H4 (cell line): ENCODE measurements at places on chromosomes 7 and 10. TPM values are rescaled to one million over a fixed set of nuclear protein-coding genes. Genes with fewer than 3 reads are reported as not detected.

Gene MTPN
- total RNA-seq, result 141 and 205 TPM in 2 replicates

Gene PON1
- total RNA-seq, result not detected in 2 replicates

Gene EBLN1
- total RNA-seq, result not detected in 2 replicates

Gene TSPAN12
- 13.3 and 13.7 TPM in 2 replicates for total RNA-seq

Gene EGR2
- 0.39 and 1.1 TPM in 2 replicates for total RNA-seq

Gene IFIT1B
- total RNA-seq, result 0.12 TPM in 1 of 2 replicates, not detected in the other

Gene WEE2
- total RNA-seq, result not detected in 2 replicates

Gene WNT2
- total RNA-seq, result not detected in 2 replicates

Gene LBX1
- total RNA-seq, result not detected in 2 replicates

Gene TMEM139
- total RNA-seq, result 0.62 and 1.2 TPM in 2 replicates

Gene MIOS
- total RNA-seq, result 46.1 and 52.8 TPM in 2 replicates

Gene INTS15
- 38.6 and 44.2 TPM in 2 replicates for total RNA-seq

Gene ADARB2
- 0.21 TPM in 1 of 2 replicates, not detected in the other for total RNA-seq

Gene MACC1
- 0.46 and 0.53 TPM in 2 replicates for total RNA-seq

Gene CYP3A7
- not detected in 2 replicates for total RNA-seq

Gene PHKG1
- total RNA-seq, result 0.17 TPM in 1 of 2 replicates, not detected in the other

Gene DEPP1
- 31.7 and 44.2 TPM in 2 replicates for total RNA-seq

Gene RSPH10B2
- 0.06 TPM in 1 of 2 replicates, not detected in the other for total RNA-seq

Gene AGMO
- total RNA-seq, result 0.12 TPM in 1 of 2 replicates, not detected in the other

Gene TAS2R41
- not detected in 2 replicates for total RNA-seq

Gene CPN1
- not detected in 2 replicates for total RNA-seq

Gene CABCOCO1
- total RNA-seq, result 0.91 and 1.2 TPM in 2 replicates

Gene ADCYAP1R1
- 0.17 and 0.27 TPM in 2 replicates for total RNA-seq

Gene SRRM3
- total RNA-seq, result 3.8 and 4.8 TPM in 2 replicates

Gene GPER1
- 0.97 and 1.5 TPM in 2 replicates for total RNA-seq

Gene BZW2
- total RNA-seq, result 265 and 341 TPM in 2 replicates

Gene TMEM236
- total RNA-seq, result 0.04 TPM in 1 of 2 replicates, not detected in the other

Gene NODAL
- not detected in 2 replicates for total RNA-seq

Gene CLDN3
- not detected in 2 replicates for total RNA-seq

Gene KEL
- total RNA-seq, result 0.21 TPM in 1 of 2 replicates, not detected in the other

Gene TAC1
- total RNA-seq, result 9.2 and 11.1 TPM in 2 replicates

Gene NPFFR1
- total RNA-seq, result not detected in 2 replicates

Gene DRGX
- not detected in 2 replicates for total RNA-seq

Gene HABP2
- not detected in 2 replicates for total RNA-seq

Gene BMS1
- total RNA-seq, result 15.4 and 19.2 TPM in 2 replicates
